ENCODE measurements at places on chromosomes 1 and 21.
A peak's percentile ranks its signal among the peaks of the same experiment; 100 is the strongest.

DNA sequence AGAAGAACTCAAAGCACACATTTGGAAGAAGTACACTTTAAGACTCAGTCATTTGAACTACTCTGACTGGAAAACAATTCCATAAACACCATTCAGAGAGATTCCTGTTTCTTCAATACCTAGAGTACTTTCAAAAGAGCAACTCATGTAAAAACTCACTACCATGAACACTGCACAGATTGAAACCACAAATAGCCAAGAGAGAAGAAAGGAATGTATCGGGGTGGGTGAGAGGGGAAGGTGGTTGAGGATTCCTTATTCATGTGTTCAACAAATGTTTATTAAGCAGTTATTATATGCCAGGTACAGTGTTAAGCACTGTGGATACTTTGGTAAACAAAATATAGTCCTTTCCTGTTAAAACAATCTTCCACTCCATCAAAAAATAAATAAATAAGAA is 64.7 kb downstream of the NRIP1 start:
- no peak for DNase-seq

- DNase-seq = no peak
Measured at GRCh38 chr1:164635059-164635802, 76.2 kb downstream of the PBX1 start.

GRCh38 chr1:201898992-201899391 is 10.3 kb downstream of the SHISA4 start:
- DNase-seq = no peak

- DNase-seq = no peak
Measured at GRCh38 chr1:145719230-145720079, at the start of gene CD160. CD160 (plus strand) TSS chr1:145719499; CDS start chr1:145728328, 8,829 bp downstream.

- DNase-seq = no peak
Measured at GRCh38 chr1:17128361-17128760, 9.1 kb upstream of the PADI2 start.

- DNase-seq = no peak
Measured at GRCh38 chr1:65431111-65431705, 10.7 kb downstream of the LEPR start.

DNA sequence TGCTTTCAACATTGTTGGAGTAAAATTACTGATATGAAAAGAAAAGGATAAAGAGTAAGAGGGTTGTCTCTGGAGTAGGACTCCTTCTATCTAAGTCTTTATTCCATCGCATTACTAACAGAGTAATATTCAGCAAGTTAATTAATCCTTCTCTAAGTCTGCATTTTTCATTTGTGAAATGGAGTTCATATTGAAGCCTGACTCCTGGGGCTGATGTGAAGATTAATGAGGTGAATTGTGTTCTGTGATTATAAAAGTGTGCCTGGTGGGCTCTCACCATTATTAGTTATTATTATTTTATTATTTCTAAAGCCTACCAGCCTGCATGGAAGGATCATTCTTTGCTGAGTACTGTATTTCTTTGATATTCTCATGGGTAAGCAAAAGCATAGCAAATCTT is 1096.7 kb downstream of the KCNT2 start:
- no peak for DNase-seq

GRCh38 chr1:177138347-177138746 is 26.2 kb downstream of the ASTN1 start:
- DNase-seq = no peak

DNA sequence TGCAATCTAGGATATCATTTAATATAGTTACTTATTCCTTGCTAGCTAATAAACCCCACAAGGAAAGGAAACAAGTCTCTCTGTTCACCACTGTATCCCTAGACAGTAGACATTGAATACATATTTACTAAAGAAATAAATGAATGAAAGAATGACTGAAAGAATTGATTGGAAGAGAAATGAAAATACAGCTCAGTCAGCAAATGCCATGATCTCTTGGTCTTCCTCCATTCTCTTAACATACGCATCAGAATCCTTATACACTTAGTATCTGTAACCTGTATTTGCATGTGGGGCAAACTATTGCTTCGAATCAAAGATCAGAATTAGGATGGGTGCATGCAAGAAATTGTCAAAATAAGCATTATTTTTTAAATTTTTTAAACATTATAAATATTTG is 500.8 kb upstream of the ADGRL2 start:
- DNase-seq = no peak

DNA sequence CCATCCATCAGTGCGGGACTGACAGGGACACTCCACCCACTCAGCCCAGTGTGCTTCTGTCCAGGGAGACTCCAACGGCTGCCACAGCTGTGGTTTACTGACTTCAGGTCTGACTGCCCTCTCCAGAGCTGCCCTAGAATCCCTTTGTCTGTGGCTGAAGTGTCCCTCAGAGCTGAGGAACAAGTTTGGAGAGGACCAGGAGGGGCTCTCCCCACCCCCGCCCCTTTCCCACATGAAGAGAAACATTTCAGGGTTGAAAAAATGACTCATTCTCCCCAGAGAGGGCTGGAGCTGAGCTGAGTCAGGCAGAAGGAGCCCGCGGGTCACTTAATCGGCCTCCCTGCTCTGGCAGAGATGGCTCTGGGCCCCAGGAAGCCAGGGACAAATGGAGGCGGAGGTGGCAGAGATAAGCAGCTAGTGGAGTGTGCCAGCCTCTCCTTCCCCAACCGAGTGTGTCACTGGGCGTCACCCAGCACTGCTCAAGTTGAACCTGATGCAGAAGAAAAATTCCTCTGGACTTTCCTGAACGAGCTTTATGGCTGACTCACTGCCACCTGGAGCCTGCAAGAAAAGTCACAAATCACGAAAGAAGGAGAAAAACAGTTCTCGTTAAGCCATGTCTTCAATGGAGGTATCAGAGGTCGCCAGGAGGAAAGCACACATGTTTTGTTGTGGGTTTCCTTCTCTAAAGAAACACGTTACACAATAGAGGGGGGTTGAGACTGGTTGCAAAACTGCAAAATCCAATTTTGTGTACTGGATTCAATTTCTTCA is 34.3 kb upstream of the ECE1 start:
- DNase-seq = peak; percentile 53

DNA sequence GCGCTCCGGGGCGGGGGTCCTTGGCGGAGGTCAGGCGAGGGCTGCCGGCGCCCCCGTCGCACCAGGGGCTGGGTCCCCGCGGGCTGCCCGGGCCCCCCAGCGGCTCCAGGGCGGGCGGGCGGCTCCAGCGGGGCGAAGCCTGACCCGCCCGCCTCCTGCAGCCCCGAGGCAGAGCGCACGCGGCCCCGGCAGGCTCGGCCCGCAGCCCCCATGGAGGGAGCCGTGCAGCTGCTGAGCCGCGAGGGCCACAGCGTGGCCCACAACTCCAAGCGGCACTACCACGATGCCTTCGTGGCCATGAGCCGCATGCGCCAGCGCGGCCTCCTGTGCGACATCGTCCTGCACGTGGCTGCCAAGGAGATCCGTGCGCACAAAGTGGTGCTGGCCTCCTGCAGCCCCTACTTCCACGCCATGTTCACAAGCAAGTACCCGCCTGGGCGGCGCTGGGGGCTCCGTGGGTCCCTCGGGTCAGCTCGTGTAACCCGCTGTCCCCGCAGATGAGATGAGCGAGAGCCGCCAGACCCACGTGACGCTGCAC is 817 bp downstream of the KLHL17 start:
- DNase-seq = no peak

DNA sequence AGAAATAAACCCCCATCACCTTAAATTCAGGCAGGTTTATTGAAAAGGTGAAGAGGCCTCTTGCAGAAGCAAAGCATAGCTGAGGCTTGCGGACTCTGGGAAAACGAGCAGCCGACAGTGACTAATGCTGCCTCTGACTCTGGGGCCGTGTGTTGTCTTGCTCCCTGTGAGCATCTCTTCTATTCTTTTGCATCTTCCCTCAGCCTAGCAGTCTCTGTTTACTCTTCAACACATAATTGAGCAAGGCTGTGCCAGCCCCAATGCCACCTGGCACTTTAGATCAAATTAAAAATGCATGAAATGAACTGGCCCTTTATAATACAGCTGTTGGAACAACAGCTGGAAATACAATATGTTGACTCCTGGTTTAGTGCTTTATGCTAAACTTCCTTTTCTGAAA is 18.4 kb upstream of the REG4 start:
- no peak for DNase-seq

- DNase-seq = peak; percentile 40
Measured at GRCh38 chr1:243496187-243496646, 240.4 kb downstream of the SDCCAG8 start.

GRCh38 chr21:45152265-45152746 is 77.9 kb downstream of the ADARB1 start:
- peak; percentile 67 for DNase-seq

DNA sequence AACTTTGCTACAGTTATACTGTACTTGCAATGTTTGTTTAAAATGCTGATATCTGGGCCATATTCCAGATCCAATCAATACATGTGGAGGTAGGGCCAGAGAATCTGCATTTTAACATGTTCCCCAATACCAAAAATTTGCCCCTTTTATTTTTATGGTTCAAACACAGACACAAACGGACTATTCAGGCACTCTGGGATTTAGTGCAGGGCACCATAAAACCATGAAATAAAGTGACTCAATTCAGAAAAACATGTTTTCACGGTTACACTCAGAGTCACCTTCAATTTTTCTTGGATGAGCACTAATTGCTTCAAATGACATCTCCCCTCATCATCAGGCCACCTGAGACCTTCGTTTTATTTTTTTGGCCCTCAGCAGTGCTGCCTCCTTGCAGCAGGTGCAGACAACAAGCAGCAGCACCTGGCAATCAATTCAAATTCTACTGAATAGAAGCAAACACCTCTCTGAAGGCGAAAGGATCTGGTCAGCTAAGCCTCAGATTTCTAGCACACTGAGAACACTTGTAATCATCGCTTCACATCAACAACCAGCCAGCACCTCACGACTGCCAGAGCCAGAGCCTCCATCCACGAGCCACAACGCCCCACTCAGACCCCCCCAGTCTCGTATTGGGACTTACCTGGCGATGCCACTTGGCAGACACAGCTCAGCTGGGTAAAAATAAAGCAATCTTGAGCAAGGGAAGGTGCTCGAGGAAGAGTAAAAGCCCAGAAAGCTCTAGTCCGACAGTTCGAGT is 1.1 kb downstream of the ERO1B start:
- DNase-seq = no peak

DNA sequence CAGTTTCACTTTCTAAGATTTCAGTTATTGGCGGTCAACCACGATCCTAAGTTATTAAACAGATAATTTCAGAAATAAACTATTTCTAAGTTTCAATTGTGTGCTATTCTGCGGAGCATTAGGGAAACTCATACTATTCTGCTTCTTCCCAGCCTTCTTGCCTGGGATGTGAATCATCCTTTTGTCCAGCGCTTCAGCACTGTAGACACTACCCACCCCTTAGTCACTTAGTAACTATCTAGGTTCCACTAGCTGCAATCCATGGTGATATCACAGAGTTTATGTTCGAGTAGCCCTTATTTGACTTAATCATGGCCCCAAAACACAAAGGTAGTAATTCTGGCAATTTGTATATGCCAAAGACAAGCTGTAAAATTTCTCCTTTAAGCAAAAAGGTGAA is 279.9 kb upstream of the ADAMTS5 start:
- DNase-seq = no peak
